ENCODE measurements at places on chromosomes 2 and 18. TPM values are rescaled to one million over a fixed set of nuclear protein-coding genes. Genes with fewer than 3 reads are reported as not detected.

The YES1 gene
- total RNA-seq = 0.35 TPM

The SIX3 gene
- not detected for total RNA-seq

The ACKR3 gene
- total RNA-seq = 6.6 TPM

- DNase-seq = no peak
Measured at GRCh38 chr18:4068552-4069158, 386.5 kb downstream of the DLGAP1 start.

- DNase-seq = no peak
Measured at GRCh38 chr18:59228351-59228750, 8.4 kb downstream of the GRP start.

GRCh38 chr2:217900010-217900779 is 102.6 kb downstream of the TNS1 start:
- no peak for DNase-seq

GRCh38 chr2:64905338-64906024 is 83.7 kb upstream of the SLC1A4 start:
- DNase-seq = no peak

- no peak for DNase-seq
Measured at GRCh38 chr2:6814869-6815268, 50.8 kb downstream of the CMPK2 start.

DNA sequence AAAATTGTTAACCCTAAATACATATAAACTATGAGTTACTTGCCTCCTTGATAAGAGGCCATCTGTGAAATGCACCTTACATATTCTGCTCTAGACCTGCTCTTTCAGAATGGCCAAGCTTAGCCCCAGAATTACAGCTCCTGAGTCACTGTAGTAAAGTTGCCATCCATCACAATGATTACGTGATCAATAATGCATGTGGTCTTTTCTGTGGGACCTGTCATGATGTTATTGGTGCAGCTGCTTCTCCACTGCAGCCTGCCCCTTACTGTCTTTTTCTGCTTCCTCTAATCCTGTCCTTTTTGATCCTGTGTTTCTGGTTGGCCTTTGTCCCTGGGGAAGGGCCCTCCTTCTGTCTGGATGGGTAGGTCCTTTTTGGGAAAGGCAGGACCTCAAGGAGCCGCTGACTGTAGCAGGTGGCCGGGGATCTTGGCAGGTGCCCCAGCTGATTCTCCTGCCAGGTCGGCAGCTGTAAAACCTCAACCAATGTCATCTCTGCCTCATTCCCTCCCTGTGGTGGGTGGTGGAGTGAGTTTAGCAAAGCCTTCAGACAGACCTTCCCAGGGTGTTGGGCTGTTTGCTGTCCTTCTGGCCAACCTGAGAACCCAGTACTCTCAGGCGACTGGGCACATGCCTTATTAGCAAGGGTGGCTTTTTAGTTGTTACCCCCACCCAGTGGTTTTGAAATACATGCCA is 126.2 kb upstream of the EML6 start:
- DNase-seq = no peak

Data from activated B cell treated with CpG ODN at 0.5 μM for 24 hours (primary cell).